ENCODE measurements at places on chromosomes 2 and 18.

DNA sequence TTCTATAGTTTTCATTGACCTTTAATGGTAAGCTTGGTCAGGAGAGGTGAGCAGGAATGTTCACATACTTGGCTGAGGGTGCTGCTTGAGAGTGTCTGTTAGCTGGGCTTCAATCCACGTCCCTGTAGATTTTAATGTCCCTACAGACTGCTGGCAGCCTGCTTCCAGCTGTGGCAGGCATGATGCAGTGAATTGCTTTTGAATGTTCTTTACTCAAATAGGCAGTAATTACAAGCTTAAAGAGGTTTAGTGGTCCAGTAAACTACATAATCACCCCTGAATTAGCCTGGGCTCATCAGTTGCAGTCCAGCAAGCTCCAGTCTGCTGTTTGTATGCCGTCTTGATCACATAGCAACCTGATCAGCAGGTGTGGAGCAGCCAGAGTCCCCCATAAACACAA, 102.1 kb downstream of the MEIS1 start:
- peak; percentile 69 for DNase-seq

- no peak for DNase-seq
These were observed 414.6 kb upstream of the TRIB2 start for GRCh38 chr2:12302140-12302539.

DNA sequence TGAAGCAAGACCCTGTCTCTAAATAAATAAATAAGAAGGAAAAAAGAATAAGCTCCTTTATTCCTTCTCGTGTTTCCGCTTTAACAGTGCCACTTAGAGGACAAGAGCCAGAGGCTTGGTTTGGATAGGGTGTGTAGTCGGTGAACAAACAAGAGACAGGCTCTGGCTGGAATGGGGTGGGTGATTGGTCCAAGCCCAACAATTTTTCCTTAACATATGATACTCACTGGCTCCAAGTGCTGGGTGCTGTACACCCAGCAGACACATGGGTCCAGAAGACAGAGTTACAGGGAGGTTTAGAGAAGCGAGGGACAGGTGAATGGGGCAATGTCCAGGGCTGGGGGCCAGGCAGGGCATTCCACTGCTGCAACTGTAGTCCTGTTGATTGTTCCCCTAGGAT, 77.8 kb downstream of the NCAPH start:
- no peak for DNase-seq

DNA sequence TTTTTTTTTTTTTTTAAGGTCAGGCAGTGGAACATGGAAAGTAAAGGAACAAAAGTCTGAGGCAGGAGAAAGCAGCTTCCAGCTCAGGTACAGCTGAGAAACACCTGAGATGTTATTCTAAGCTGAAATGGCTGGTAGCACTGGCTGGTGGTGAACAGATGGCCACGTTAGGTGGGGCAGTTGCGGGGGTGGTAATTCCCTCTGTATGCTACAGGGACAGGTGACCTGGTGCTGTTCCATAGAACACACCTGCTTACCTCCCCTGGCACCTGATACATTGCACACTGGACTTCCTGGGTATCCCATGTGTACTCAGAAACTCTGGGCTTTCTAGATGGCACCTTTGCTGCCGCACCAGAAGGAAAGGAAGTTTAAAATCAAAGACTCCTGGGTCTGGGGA, 333.3 kb downstream of the SLC8A1 start:
- no peak for DNase-seq

DNA sequence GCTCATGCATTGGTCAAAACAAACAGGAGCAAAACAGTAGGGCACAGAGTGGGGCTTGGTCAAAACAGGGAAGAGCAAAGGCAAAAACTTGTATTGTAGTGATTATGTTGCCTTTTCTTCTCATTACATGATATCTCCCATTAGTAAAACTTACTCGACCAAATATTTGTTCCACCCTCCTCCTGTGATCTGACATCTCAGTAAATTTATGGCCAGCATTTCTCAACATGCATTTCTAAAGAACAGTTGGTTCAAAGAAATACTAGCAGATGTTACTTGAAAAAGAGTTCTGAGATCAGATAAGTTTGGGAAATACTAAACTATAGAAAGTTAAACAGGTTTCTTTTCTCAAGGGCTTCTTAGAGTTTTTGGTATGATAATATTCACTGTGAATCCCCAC, 423.1 kb downstream of the FIGN start:
- DNase-seq = no peak

GRCh38 chr2:117698287-117698686, 116.2 kb upstream of the DDX18 start:
- DNase-seq = no peak

DNA sequence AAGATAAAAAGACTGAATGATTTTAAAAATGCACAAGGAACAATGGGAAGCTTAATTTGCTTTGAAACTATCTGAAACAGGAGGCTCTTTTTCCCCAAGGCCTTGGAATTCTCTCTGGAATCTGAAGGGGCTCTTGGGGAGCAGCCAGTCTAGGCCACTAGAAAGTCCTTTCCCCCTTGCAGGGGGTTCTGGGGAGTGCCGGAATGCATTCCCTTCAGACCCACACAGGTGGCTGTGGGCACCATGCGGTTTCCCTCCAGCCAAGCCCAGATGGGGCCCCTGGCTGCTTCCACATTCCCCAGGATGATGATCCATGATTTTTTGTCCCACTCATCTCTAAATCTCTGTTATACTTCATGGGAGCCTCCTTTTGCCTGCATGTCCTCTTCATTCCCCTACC, 10.7 kb downstream of the GPR45 start:
- no peak for DNase-seq

GRCh38 chr2:43333656-43334144, 107.3 kb upstream of the ZFP36L2 start:
- no peak for DNase-seq

- DNase-seq = no peak
These were observed 111.7 kb upstream of the GPC1 start for GRCh38 chr2:240323601-240324291.

DNA sequence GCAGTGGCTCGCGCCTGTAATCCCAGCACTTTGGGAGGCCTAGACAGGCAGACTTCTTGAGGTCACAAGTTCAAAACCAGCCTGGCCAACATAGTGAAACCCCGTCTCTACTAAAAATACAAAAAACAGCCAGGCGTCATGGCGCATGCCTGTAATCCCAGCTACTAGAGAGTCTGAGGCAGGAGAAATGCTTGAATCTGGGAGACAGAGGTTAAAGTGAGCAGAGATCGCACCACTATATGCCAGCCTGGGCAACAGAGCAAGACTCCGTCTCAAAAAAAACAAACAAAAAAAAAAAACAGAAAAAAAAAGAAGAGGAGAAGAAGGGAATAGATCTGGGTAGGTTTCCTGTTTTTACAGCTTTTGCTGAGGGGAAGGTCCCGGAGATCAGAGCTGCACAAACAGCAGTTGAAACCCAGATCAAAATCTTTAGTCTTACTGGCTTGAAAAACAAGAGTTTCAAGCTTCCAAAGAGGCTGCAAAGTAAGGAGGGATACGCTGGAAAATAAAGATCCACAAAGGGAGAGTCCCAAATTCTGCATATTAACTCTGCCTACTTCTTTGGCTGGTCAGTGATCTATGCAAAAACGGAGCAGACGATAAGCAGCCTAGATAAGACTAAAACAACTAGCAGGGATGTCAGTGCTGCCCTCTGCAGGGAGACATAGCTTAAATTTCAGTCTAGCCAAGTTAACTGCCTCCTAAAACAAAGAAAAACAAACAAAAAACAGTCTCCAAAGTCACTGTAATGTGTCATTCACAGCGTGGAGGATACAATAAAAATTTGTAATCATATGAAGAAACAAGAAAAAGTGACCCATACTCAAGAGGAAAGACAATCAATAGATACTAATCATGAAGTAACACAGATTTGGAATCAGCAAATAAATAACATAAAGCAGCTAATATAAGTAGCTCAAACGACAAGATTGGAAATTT, 74.1 kb downstream of the TLK1 start:
- no peak for DNase-seq

DNA sequence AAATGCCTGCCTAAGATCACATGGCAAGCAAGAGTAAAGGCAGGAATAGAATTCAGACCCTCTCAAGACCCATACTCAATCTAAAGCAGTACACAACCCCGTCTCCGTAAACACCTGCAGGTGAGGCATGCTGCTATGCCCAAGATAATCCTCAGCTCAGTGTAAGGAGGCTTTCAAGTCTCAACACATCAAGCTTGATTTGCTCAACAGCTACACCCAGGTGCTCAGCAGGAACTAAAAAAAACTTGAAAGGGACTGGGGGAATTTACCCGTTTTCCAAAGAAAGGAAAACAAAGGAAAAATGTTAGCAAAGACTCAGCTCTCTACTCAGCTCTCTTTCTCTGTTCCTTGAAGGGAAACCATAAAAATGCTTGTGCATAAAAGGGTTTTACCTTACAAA, 301.8 kb downstream of the C1D start:
- DNase-seq = no peak

- no peak for DNase-seq
These were observed 318.1 kb downstream of the ZNF521 start for GRCh38 chr18:25033747-25034471.

- DNase-seq = no peak
These were observed 9.5 kb downstream of the UGT1A6 start for GRCh38 chr2:233702238-233702637.

DNA sequence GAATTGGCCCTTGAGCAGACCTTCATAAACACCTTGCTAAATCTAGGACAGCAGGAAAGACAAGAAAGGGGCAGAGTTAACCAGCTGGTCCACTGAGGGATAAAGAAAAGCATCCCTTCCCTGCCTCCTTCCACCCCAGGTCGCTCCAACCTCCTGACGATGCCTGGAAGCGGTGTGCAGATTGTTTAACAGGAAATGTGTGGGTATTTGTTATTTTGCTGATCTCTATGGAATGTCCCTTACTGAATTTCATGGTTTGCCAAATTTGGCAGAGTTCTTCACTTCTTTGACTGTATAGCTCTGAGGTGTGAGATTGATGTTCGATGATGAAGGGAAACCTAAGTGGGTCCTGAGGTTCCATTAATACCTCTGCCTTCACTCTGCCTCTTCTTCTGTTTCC, 72.9 kb downstream of the MAP3K20 start:
- DNase-seq = no peak

DNA sequence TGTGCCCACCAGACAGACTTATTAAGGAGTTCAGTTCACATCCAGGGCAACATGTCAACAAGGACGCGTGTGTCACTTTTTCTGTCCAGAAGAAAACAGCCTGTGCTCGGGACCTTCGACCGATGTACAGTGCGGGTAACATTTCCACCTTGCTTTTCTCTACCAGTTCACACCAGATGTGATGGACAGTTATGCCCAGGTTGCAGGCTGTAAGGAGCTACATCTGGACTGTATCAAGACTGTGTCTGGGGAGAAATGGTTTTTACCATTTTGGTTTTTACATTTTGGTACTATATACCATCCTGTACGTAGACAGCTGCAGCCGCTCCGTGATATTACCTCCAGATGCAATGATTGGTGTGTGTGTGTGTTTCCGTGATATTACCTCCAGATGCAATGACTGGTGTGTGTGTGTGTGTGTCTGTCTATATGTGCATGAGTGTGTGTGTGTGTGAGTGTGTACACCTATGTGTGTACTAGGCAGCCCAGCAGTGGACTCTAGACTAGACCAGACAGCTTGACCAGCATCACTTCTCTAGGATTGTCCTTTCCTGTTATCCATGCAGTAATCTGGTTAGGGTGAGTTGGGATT, 118.0 kb downstream of the COL6A3 start:
- DNase-seq = no peak

DNA sequence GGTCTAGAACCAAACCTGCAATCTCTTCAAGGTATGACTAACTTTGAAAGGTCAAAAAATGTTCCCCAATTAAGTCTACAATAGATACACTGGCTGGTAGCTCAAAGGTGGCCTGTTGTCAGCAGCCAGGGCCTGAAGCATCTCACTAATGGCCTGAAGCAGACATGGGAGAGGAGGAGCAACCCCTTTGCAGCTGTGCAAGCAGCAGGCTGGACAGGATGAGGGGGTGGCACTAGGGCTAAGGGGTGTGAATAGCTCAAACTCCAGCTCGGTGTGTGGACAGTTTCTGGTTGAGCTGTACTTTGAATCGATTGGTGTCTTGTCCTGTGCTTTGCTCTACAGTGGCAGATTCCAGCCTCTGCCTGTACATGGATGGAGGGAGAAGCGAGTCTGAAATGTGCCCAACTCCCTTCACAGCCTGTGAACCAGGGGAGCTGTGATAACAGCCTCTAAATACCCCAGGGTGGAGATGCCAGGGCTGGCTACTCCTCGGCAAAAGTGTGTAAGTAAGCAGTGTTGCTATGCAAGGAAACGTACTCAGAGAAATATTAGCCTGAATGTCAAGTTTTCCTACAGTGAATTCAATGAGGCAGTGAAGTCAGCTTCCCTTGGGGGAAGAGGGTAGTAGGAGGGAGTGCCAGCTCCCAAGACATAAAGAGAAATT, 34.7 kb upstream of the DTNB start:
- no peak for DNase-seq

DNA sequence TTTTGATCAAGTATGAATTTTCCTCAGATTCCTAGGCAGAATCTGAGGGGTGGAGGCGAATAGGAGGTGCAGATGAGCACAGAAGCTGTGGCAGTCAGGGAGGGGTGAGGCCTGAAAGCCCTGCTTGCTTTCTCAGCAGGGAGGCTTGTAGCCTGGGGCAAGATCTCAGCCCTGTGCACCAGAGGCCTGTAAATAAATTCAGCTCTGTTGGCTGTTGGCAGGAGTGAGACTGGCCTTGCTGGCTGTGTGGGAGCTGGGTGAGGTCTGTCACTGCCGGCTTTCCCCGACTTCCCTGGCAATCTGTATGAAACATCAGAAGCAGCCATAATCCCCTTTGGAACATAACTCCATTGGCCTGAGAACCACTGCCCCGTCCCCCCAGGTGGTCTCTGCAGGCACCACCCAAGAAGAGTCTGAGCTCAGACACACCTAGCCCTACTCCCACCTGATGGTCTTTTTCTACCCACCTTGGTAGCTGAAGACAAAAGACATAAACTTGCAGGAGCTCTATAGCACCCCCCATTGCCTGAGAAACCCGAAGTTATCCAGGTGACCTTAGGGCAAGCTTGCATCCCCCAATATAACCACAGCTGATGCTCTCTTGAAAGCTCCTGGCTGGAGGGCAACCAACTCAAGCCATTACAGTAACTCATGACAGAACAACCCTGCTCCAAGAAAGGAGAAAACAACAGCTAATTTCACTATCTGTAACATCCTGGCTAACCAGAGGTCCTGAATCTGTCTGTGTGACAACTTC, 32.3 kb downstream of the EVA1A start:
- no peak for DNase-seq

DNA sequence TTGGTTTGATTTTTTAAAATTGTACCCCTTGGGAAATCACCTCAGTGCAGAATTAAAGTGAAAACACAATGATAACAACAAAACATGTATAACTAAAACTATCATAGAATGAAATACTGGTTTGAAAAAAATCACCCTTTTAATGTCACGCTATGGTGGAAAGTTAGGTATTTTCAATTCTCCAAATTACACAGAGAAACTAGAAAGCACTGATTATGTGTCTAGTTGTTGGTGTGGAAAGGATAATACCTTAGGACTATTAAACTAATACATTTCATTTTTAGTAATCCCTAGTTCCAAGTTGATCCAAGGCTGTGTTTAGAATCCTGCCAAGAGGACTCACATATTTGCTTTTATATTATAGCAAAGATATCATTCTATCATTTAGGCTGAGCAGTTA, 71.2 kb downstream of the NUP35 start:
- no peak for DNase-seq

- no peak for DNase-seq
These were observed 106.1 kb downstream of the TXNL1 start for GRCh38 chr18:56532176-56532840.

- no peak for DNase-seq
These were observed 104.3 kb upstream of the PXDN start for GRCh38 chr2:1848599-1848995.

All from NCI-H1092 (cell line).